ENCODE measurements at places on chromosomes 5 and 9.

GRCh38 chr9:89591274-89592212 lies 13.3 kb upstream of the GADD45G start:
- DNase-seq, result no peak

DNA sequence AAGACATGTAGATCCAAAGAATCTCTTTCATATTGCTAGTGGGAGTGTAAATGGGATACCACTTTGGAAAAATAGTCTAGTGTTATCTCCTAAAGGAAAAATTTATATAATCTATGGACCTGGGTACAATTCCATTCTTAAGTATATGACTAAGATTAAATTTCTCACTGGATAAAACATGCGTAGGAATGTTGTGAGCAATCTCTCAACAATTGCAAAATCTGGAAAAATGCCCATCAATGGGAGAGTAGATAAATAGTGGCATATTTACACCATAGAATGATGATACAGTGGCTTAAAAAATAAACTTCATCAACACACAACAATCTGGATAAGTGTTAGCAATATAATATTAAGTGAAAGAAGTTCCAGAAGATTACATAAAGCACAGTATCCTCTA lies 469.5 kb downstream of the MAN2A1 start:
- peak; percentile 23 for DNase-seq

DNA sequence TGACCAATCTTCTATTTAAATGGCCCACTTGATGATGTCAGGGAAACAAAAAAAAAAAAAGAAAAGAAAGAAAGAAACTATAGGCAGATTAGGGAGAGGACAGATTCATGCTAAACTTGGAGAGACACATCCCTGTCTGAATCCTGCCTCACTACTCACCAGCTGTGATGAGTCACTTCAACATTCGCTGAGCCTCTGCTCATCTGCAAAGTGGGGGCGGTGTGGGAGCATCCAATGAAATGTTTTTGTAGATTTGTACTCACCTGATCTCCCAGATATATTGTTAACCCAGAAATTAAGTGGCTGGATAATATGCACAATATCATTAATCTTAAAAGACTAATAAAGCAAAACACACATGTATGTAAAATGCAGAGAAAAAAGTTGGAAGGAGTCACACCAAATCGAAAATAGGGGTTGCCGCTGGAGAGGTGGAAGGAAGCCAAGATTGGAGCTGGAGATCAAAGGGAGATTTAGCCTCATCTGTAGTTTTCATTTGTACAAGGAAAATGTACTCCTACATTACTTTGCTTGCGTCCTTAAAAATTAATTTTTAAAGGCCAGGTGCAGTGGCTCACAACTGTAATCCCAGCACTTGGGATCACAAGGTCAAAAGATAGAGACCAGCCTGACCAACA lies 17.0 kb upstream of the ERGIC1 start:
- no peak for DNase-seq

GRCh38 chr9:91179237-91180138 lies 182.2 kb downstream of the AUH start:
- DNase-seq, result peak; percentile 67

GRCh38 chr5:142845402-142845921 lies 75.3 kb downstream of the ARHGAP26 start:
- no peak for DNase-seq

- DNase-seq, result peak; percentile 65
Measured at GRCh38 chr5:173515526-173515925, 100.9 kb downstream of the BOD1 start.

DNA sequence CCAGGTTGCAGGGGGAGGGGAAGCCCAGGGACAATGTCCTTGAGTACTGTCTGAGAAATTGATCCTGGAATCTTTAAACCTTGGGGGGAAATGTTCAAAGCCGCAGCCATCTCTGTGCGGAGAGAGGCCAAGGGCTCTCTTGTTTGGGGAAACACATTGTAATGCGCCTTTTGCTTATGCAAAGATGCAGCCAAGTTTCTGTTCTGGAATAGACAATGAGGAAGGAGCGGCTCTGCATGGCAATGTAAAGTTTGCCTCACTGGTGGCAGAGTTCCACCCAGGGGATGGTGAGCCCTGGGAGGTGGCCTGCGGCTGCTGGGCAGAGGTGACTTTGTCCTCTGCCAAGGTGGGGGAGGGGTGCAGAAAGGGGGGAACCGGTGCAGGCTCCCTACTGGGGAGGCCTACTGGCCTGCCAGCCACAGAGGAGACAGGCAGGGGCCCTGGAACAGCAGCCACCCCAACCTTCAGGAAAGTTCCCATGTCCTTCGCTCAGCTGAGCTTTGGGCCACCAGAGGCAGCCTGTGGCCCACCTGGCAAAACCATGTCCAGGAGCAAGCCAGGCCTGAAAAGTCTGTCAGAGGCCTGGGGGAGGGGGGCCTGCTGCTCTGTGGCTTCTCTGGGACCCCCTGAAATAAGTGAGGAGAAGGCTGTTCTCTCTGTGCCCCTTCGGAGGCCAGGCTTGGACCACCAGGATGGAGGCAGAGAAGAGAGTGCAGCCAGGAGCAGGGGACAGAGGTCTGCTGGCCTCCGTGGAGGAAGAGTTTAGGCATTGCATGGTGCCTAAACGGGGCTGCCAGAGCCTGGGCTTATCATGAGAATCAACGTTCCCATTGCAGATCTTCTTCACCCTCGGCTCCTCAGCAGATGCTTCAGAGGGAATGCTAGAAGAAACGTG lies 127.8 kb downstream of the ZNF354C start:
- DNase-seq, result no peak

GRCh38 chr9:69746859-69747560 lies 12.8 kb downstream of the PTAR1 start:
- no peak for DNase-seq

GRCh38 chr9:89010056-89010455 lies 18.8 kb downstream of the S1PR3 start:
- no peak for DNase-seq

DNA sequence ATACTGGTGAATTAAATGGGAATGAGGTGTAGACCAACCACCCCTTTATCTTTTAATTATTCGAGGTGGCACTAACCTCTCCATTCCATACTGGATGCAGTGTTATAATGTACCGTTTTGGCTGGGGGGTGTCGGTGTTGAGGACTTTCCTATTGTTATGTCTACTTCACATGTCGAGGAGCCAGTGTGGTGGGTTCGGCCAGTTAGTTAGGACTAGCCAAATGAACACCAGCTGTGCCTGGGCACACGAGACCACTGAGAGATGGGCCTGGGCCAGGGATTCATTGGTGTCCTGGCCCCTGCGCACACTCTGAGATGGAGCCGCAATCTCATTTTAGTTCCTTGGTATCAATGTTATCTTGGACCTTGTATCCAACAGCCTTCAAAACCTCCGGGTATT lies 186.2 kb downstream of the CACNA1B start:
- DNase-seq, result no peak

GRCh38 chr9:1201901-1202300 lies 151.7 kb downstream of the DMRT2 start:
- DNase-seq, result no peak
